ENCODE measurements at places on chromosomes 5 and 9.

- no peak for DNase-seq
These were observed 433.1 kb upstream of the CDH18 start for GRCh38 chr5:20420991-20421595.

- DNase-seq, result no peak
These were observed 26.2 kb upstream of the SMU1 start for GRCh38 chr9:33102551-33103210.

- DNase-seq, result no peak
These were observed 62.5 kb upstream of the CXCL14 start for GRCh38 chr5:135641319-135641718.

DNA sequence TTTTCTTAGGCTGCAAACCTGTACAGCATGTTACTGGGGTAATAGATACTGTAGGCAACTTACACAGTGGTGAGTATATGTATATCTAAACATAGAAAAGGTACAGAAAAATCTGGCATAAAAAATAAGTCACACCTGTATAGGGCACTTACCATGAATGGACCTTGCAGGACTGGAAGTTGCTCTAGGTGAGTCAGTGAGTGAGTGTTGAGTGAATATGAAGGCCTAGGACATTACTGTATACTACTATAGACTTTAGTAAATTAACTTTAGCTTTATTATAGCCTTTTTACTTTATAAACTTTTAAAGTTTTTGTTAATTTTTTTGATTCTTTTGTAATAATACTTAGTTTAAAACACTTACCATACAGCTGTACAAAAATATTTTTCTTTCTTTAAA, 51.3 kb downstream of the DENND4C start:
- DNase-seq, result no peak

- no peak for DNase-seq
These were observed 53.7 kb downstream of the PRRC2B start for GRCh38 chr9:131447600-131447999.

DNA sequence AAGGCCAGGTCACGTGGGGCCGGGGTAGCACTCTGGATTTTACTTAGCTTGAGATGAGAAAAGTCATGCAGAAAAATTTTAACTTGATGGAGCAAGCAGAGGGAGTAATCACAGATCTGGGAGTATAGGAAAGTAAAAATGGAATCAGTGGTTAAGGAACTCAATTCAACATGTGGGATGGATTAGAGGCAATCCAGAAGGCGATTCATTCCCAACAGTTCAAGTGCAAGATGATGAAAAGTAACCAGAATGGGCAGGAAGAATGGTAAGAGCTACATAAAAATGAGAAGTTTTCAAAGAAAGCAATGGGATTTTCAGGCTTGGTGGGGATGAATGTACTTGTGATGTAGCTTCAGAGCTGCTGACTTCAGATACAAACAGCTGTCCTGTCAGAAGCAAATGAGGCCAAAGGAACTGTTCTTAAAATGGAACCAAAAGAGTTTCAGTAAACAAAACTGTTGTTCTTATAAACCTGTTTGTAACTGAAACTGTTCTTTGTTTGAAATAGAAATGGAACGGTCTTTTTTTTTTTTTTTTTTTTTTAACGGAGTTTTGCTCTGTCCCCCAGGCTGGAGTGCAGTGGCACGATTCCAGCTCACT, 5.6 kb upstream of the SEC24A start:
- no peak for DNase-seq

DNA sequence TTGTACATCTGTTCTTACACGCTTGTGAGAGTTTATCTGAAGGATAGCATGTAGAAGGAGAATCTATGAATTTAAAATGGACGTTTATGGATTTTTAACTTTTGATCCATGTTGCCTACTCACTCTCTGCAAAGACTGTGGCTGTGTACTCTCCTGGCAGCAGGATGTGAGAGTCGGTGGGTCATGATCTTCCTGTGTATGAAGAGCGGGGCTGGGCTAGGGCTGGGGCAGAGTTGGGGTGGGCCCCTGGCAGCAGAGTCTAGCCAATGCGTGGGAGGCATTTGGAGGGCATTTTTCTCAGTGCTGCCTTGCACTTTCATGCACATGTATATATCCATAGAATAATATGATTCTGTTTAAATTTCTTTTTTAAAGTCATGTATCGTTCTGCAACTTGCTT, 24.0 kb upstream of the DAB2IP start:
- no peak for DNase-seq

DNA sequence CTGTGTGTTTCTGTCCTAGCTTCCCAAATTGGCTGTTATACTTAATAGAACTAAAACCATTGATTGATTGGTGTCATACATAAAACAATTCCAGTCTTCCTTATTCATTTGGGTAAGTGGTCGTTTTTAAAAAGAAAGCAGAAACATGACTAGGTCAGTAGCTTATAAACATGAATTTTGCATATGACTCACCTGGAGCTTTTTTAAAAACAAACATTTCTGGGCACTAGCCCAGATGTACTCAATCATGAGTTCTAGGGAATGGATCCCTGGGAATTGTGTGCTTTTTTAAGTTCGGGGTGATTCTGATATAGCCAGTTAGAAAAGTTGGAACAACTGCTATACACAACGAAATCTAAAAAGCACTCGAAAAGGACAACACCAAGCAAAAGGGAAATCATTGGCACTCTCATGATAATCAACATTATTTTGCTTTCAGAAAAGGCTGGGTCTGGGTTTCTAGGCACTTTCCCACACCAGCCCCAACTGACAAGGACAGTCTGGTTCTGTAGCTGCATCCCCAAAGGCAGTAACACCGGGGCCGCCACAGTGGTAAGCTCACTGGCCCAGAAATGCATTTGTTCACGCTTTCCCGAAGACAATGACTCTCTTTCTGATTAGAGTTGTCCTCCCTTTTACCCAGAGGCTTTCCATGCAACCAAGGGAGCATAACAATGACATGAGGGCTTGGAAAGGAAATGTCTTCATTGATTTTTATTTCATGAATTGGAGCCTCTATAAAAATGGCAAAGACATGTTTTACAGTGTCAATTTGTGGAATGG, 664.9 kb upstream of the WWC1 start:
- no peak for DNase-seq

Measured in stimulated activated CD8-positive, alpha-beta memory T cell treated with anti-CD3 and anti-CD28 coated beads, Interleukin-4, amount 100 ng/mL, for 1 hour (primary cell).